Stimulated activated CD8-positive, alpha-beta memory T cell treated with anti-CD3 and anti-CD28 coated beads, Interleukin-15, amount 100 ng/mL, for 4 hours (primary cell): ENCODE measurements at places on chromosomes 11 and 22.

DNA sequence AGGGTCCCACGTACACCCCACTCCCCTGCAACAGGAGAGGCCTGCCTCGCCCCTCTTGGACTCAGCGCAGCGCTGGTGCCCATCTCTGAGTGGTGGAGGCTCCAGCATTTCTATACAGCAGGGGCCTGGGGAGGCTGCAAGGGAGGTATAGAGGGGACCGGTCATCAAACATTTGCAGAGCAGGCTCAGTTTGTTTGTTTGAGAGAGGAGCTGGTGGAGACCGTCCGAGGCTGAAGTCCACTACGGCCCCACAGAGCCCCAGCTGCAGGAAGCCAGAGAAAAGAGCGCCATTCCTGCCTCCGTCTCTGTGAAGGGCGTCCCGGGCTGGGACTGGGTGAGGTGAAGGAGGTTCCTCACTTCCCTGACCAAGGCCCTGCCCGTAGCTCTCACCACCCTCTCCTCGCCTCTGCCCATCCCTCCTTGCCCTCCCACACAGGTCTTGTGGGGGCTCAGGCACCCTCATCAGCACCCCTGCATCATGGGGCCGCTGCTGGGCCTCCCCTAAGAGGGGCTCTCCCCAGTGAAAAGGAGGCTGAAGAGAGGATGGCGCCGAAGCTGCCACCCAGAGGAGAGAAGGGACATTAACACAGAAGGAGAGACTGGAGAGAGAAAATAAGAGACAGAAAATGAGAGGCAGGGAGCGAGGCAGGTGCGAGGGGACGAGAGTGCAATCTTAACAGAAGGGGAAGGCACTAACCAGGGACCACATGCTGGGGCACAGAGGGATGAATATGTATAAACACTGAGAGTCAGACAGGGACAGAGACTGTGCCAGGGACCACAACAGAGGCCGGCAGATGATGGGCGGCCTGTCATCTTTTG, 24.5 kb downstream of the RPUSD4 start:
- DNase-seq = no peak

DNA sequence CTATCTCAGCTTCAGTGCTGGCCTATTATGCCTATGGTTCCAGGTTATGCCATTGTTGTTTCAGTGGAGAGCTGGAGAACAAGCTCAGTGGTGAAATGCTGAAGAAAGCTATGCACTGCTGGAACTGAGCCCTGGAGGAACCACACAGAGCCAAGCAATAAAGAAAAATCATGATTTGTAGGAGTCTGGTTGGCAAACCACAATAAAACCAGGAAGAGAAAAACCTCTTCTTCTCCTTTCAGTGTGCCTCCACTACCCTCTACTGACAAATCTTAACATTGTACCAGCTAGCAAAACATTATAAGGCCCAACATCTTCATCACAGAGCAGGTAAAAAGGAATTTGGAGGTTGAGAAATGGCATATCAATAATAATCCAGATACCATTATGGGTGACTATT, 5.3 kb downstream of the OR51F2 start:
- DNase-seq = no peak

- DNase-seq = no peak
Observed at GRCh38 chr22:48925450-48925849, 902.2 kb downstream of the BRD1 start.

- no peak for DNase-seq
Observed at GRCh38 chr11:101880222-101880621, 34.6 kb upstream of the CEP126 start.

DNA sequence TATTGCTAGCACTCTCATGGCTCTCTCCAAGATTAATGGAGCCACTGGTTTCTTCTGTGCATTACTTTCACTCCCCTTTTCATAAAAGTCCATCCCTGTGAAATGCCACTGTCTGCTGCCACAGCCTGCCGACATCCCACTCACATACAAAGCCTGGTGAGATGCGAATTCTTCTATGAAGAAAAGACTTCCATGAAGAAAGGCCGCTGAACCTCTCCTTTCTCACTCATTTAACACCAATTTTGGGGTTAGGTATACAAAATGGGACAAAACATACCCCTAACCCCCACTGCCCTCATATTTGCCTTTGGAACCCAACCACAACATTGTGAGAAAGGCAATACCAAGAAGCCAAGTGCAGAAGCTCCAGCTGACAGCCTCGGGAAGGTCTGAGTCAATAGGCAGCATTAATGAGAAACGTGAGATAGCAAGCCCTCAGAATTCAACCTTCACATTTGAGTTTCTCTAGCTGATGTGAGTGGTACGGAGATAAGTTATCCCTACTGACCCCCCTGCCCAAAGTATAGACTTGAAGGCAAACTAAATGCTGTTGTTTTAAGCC, 156.4 kb downstream of the ATG16L2 start:
- no peak for DNase-seq

- DNase-seq = no peak
Observed at GRCh38 chr11:31671681-31672080, 139.4 kb downstream of the PAX6 start.

GRCh38 chr11:12359761-12360160, 17.6 kb upstream of the PARVA start:
- DNase-seq = no peak

GRCh38 chr11:126072141-126072741, 9.6 kb upstream of the CDON start:
- no peak for DNase-seq

DNA sequence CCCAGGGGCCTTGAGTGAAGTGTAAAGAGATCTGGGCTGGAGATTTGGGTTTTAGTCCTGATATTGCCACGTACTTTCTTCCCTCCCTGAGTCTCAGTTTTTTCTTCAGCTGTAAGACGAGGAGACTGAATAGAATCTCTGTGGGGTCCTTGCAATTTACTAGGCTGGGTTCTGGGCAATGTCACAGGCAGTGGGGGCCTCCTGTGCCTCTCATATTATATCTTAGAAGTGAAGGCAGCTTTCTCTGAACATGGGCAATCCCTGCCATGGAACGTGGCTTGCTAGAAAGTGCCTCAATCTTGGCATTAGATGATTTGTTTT, 62.0 kb upstream of the PTPRJ start:
- no peak for DNase-seq

GRCh38 chr11:100484948-100485347, 202.1 kb upstream of the ARHGAP42 start:
- DNase-seq = no peak

- no peak for DNase-seq
Observed at GRCh38 chr11:134686460-134687061, 274.5 kb upstream of the B3GAT1 start.

DNA sequence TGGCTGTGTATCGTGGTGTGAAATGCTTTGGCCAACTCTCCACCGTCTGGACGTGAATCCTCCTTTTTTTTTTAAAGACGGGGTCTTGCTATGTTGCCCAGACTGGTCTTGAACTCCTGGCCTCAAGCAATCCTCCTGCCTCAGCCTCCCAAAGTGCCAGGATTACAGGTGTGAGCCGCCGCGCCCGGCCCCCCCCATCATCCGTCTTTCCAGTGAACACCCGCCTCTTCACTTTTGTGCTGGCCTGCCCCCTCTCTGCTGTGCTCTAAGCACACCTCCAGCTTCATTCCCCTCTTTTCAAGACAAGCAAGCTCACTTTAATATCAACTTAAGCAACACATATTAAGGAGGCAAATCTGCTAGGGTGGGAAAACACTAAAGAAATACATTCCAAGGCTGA, 35.3 kb downstream of the IGSF9B start:
- DNase-seq = no peak

GRCh38 chr11:121129362-121130340, 28.6 kb downstream of the TECTA start:
- no peak for DNase-seq

GRCh38 chr22:37505989-37506388, 13.2 kb downstream of the CARD10 start:
- no peak for DNase-seq

GRCh38 chr11:115920092-115920461, 415.9 kb upstream of the CADM1 start:
- DNase-seq = no peak

DNA sequence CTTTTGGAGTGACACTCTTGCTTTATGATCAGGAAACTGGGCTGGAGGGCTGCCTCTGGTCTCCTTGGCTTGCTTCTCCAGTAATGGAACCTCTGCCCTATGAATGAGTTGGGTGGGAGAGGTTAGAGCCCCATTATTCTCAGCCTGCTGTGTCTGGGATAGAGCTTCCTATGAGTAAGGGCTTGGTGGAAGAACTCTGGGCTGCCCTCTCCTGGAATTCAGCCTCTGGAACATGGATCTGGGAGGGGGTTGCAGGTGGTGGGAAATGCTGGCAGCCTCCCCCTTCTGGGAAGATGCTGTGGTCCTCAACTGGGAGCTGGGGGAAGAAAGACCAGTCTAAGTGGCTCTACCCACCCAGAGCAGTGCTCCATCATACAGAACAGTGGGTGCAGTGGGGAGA, 81.8 kb upstream of the SYN3 start:
- DNase-seq = no peak

GRCh38 chr22:47793304-47794101, 1031.1 kb downstream of the TBC1D22A start:
- no peak for DNase-seq
